Left hindlimb (tissue), 1 donor: ENCODE measurements at places on chromosomes 7 and 10.

GRCh38 chr10:52256832-52257691 is 57.0 kb upstream of the DKK1 start:
- DNase-seq, result no peak

DNA sequence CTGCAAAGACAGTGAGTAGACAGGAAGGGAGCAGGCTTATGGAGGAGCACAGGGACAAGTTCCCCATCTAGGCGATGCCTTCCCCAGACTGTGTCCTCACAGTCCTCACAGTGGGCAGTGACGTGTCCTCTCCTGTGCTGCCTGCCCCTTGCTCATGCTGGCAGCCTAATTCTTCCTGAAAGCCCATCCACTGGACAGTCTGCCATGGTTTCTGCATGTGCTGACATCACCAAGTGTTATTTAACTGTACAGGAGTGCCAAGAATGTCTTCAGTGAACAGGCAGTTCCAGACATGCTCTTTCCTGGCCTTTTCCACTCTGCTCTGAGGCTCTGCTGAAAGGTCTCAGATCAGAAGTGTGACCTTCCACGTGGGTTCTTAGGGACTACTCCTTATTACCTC is 54.1 kb downstream of the ZNF248 start:
- DNase-seq, result no peak

DNA sequence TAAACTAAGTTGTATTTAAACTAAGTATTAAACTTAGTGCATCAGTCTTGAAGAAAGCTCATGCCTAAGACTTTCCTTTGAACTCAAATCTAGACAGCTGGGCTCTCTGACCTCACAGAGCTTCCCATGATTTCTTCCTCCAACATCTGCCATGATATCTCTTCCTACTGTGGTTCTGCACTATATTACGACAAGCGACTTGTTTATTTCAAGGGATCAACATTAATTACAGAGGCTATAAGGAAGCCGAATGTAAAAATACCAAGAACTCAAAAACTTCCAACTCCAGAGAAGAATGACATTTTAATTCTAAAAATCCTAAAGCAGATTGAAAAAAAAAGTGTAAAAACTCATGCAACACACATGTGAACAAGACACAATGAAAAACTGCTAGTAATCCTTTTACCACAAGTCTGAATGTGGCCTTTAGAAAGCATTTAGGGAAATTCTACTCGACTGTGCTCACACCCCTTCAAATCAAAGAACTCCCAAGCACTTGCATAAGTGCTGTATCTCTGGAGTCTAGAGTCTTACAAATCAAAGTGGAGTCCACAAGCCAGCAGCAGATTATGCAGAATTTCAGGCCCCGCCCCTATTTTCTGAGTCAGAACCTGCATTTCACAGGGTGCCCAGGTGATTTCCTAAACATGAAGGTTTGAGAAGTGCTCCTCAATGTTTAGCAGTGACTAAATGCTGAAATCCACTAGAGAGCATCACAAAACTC is 22.7 kb upstream of the WASHC2A start:
- DNase-seq, result no peak

GRCh38 chr7:144720149-144720548 is 115.7 kb downstream of the TPK1 start:
- no peak for DNase-seq

GRCh38 chr10:21624951-21625350 is 90.9 kb downstream of the MLLT10 start:
- no peak for DNase-seq

GRCh38 chr10:79586933-79587332 is 23.8 kb upstream of the SFTPA1 start:
- DNase-seq, result no peak

DNA sequence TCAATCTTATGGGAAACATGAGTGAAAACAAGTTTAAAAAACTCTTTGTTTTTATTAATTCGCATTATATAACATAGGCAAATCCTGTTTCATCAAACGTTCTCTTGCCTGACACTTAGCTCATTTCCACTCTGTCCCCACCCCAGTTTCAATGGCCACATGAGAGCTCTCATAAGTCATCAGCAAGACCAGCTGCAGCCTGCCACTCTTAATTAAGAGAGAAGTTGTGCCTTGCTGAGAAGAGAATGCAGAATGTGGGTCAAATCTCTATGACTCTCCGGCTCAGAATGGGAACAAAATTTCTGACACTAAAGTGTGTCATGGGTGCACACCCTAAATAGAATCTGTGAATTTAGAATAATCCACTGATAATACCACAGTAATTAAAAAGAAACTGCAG is 39.6 kb downstream of the ASAH2 start:
- no peak for DNase-seq

- no peak for DNase-seq
Observed at GRCh38 chr10:29771376-29771775, 136.6 kb upstream of the SVIL start.

DNA sequence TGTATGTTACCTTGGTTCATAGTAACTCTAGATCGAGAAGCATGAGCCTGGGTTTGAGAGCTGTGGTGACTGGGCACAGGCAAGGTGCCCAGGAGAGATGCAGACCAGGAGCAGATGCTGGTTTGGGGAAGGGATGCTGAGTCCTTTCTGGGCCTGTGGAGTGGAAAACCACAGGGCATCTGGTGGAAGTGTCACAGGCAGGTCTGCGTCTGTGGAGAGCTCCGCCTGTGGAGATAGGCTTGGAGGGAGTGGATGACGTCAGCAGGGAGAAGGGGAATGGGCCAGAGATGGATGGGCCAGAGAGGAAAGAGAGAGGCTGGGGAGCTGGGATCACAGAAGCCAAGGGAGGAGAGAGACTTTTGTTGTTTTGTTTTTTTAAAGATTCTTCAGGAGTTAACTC is 14.8 kb downstream of the CYP26A1 start:
- DNase-seq, result no peak

GRCh38 chr7:53358269-53358668 is 322.8 kb downstream of the POM121L12 start:
- no peak for DNase-seq

DNA sequence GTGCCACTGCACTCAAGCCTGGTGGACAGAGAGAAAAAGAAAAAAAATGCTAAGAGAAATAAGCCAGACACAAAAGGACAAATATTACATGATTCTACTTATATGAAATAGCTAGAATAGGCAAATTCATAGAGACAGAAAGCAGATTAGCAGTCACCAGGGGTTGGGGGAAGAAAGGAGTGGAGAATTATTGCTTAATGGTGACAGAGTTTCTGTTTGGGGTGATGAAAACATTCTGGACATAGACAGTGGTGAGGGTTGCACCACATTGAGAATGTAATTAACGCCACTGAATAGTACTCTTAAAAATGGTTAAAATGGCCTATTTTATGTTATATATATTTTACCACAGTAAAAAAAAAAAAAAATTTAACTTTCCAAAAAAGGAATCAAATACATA is 6.4 kb upstream of the NT5C2 start:
- no peak for DNase-seq

- DNase-seq, result no peak
Observed at GRCh38 chr7:42161719-42162118, 75.3 kb downstream of the GLI3 start.

- no peak for DNase-seq
Observed at GRCh38 chr7:138125598-138126111, 49.4 kb downstream of the AKR1D1 start.

DNA sequence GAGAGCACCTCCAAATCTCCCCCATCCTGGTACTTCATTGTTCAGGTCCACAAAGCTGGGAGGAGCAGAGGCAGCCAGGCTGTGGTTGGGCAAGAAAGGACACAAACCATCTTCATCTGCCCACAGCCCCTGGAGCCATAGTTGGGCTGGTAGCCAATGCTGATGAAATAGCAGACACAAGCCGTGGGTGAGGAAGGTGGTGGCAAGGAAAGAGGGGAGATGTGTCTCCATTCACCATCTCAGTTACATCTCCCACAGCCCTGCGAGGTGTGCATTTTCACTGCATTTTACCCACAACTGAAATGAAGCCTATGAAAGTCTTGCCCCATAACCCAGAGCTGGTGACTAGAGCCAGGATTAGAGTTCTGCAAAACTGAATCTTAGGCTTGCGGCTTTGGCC is 35.0 kb downstream of the PIK3AP1 start:
- DNase-seq, result no peak

DNA sequence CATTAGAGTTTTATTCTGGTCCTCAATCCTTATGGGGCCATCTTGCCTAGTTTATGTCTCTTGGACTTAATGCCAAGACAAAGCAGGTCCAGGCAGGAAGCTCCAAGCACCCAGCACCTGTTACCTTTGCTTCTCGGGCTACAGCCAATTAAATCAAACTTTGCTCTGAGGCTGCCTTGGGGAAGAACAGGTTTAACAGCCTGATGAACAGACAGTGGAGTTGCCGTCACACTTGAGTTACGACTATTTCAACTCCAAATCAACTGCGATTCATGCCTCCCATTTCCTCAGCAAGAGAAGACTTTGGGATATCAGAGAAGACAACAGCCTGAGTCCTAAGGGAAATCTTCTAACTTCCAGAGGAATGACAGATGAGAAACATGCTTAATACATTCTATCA is 62.2 kb downstream of the XPNPEP1 start:
- no peak for DNase-seq

- no peak for DNase-seq
Observed at GRCh38 chr7:158023681-158024350, 563.8 kb downstream of the PTPRN2 start.

DNA sequence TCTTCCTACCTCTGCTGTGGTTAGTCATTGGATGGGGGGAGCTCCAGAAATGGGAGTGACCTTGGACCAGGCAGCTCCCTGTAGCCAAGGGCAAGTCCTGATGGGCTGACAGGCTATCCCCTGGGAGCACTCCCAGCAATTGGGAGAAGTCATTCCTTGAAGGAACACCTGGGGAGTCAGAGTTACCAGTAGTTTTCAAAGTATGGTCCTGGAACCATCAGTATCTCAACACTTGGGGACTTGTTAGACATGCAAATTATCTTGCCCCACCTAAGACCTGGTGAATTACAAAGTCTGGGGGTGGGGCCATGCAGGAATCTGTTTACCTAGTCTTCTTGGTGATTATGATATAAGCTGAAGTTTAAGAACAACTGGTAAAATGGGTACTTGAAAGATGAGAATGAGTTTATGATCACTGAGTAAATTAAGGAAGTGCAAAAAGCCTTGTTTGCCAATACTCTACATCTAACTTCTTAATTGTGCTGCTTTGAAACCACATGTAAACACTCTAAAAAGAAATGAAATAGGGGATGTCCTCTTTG is 287.3 kb upstream of the LRRN3 start:
- no peak for DNase-seq

GRCh38 chr10:122232769-122233168 is 38.3 kb upstream of the BTBD16 start:
- peak; percentile 54 for DNase-seq

- DNase-seq, result no peak
Observed at GRCh38 chr10:31958856-31959255, 30.2 kb upstream of the ARHGAP12 start.

GRCh38 chr7:71193099-71193810 is 61.3 kb downstream of the GALNT17 start:
- DNase-seq, result no peak

- DNase-seq, result no peak
Observed at GRCh38 chr7:129854401-129854800, 98.4 kb downstream of the UBE2H start.

DNA sequence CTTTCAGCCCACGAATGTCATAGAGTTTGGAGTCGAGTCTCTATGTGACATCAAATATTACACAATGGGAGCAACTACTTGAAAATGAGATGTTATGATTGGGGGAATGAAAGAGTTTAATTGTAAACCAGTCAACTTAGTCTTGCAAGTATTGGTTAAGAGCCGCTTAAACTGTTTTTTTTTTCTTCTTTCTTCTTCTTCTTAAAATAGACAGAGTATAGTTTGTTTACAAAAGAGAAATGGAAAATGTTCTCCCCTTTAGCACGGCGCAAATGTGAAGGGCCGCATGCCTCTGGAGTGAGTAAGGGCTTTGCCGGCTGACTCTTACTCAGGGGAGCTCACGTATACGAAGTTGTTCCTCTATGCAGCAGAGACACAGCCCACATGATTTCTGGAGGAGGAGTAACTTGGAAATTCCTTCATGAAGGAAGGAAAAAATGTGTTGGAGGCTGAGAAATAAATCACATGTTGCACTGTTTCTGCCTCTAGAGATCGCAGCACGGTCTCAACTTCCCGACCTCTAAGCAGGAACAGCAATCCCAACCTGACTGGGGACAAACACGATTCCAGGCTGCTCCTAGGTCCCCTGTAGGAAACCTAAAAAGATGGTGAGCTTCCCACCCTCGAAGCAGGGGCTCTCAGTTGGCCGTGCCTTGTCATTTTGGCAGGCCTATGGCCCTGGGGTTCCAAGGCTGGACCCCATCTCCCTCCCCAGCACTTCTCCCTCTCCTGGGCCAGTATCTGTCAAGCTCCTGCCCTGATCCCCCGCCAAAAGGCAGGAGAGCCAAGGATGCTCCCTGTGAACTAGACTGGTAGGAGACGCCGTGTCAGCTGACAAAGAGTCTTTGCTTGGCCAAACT is 44.8 kb downstream of the MYOF start:
- DNase-seq, result peak; percentile 88

- no peak for DNase-seq
Observed at GRCh38 chr7:137657476-137658189, 189.1 kb downstream of the DGKI start.

DNA sequence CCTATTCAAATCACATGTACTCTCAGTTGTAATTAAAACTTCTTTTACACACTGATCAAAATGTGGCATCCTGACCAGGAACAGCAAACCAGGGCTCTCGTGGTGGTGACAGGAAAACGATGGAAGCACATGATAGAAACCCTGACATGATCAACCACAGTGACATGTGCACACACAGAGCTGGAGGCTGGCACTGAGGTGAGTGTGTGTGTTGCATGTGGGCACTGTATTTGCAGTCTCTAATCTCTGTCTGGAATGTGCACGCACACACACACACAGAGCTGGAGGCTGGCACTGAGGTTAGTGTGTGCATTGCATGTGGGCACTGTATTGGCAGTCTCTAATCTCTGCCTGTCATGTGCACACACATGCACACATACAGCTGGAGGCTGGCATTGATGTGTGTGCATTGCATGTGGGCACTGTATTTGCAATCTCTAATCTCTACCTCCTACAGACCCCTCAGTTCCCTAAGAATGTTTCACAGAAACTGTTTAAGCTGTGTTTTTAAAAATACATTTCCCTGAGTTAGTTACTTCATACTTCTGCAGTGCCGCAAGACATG is 406.9 kb downstream of the SFMBT2 start:
- no peak for DNase-seq

- no peak for DNase-seq
Observed at GRCh38 chr10:44552726-44553125, 167.8 kb upstream of the CXCL12 start.

DNA sequence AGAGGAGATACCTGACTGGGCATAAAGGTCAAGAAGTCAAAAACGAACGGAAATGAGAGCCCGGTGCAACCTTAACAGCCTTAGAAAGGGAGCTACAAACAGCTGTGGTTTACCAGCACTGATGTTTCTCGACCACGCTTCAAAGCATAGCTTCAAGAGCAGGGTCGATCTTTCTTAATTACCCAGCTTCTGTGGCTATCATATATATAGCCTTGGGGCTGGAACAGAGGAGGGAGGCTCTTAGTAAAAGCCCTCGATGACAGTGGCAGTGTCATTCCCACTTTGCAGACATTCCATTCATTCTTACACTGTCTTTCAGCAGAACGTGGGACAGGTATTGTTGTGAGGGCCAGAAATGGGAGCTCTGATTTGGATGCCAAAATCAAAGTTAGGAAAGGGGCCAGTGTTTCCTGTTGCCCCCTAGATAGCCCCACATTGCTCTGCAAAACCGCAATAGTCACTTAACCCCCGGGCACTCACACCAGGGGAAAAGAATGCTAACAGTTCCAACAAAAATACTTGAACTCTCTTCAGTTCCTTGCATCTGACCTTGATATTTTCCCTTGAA is 141.5 kb downstream of the MTPAP start:
- no peak for DNase-seq
